ENCODE measurements at places on chromosomes 7 and 10. TPM values are rescaled to one million over a fixed set of nuclear protein-coding genes. Genes with fewer than 3 reads are reported as not detected.
A peak's percentile ranks its signal among the peaks of the same experiment; 100 is the strongest.

NCF1 gene
- 0.73 TPM for total RNA-seq

NAT16 gene
- total RNA-seq, result not detected

NOS3 gene
- total RNA-seq, result 13.2 TPM

- DNase-seq, result no peak
Observed at GRCh38 chr7:12610899-12611298, 40.4 kb downstream of the SCIN start.

DNA sequence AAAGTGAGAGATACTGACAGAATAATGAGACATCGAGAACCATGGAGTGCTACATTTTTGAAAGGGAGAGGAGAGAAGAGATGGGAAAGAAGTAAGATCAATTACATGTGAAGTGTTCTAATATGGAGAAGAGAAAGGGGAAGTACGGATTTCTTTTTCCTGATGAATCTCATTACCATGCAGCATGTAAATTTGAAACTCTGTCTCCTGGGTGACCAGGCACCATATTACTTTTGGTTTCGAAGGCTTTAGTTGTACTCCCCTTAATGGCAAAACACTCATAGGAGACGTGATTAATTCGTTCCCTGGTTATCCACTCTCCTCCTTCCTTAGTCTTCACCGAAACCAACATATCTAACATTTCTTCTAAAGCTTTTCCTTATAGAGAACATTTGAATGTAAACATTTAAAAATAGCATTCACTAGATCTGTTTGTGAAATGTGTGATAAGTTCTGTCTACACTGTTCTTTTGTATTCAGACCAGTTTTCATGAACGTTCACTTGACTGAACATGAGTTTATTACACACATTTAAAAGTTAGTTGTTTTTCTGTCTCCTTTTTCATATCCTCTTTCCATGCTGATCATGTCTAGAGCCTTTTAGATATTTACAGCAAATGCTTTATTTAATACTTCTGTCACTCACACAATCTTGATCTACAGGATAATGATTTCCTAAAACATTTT lies 80.2 kb upstream of the MSRB2 start:
- DNase-seq, result no peak

DNA sequence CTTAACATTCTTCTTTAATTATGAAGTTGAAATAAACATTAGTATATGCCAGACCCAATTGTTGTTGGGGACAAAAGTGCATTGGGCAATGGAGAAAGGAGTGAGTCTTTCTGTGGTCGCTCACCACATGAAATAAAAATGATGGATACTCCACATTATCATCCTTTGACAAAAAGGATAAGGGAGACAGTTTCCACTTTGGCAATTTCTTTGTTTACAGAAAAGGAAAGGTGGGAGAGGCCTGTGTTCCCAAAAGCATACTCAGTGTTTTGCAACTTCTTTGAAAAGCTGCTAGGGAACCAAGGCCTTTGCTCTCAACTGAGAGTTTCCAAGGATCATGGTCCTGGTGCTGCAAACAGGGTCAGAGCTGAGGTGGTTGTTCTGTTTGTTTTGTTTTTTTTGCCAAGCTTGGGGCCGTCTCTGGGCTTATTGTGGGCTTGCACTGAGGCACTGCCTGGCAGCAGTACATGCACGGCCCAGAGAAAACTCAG lies 341.9 kb downstream of the TNS3 start:
- DNase-seq, result no peak

DNA sequence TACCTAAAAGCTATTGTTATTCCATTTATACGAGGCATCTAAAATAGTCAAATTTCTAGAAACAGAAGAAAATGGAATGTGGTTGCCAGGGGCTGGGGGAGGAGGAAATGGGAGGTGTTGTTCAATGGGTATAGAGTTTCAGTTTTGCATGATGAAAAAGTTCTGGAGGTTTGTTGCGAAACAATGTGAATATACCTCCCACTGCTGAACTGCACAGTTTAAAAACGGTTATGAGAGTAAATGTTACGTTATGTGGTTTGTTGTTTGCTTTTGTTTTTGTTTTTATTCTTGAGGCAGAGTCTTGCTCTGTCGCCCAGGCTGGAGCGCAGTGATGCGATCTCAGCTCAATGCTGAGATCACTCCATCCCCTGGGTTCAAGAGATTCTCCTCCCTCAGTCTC lies 64.9 kb upstream of the NRBF2 start:
- peak; percentile 31 for DNase-seq

All from activated CD4-positive, alpha-beta memory T cell treated with anti-CD3 and anti-CD28 coated beads for 36 hours (primary cell).